GM12864 (cell line): ENCODE measurements at places on chromosomes 2 and 18.

GRCh38 chr2:48725696-48726494 lies 29.6 kb downstream of the LHCGR start:
- DNase-seq = no peak

DNA sequence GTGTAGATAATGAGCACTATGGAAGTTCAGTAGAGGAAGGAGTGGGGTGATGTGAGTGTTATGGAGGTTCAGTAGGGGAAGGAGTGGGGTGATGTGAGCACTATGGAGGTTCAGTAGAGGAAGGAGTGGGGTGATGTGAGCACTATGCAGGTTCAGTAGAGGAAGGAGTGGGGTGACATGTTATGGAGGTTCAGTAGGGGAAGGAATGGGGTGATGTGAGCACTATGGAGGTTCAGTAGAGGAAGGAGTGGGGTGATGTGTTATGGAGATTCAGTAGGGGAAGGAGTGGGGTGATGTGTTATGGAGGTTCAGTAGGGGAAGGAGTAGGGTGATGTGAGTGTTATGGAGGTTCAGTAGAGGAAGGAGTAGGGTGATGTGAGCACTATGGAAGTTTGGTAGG lies 116.3 kb upstream of the SMAD7 start:
- no peak for DNase-seq

DNA sequence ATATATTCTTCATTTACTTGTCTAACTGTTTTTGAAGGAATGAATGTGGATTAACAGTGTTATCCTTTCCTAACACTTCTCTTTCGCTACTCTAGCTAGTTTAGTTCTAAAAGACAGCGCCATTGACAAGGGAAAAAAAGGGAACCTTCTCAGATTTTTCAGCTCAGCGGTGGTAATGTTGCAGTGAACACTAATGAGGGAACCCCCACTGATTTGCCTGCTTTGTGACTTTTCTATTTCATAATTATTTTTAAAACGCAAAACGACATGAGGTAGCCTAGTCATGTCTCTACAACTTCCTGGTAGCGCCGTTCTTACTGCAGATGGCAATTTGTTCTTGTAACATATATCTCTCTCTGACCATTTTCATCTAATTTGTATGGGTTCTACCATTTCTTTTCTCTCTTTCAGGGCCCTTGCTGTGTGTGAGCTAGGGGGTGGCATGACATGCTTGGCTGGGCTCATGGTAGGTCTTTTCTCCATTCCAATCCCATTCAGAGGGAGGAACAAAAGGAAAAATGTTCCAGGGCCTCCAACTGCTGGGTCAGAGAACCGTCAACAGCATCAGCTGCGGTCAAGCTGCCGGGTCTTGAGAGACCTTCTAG lies 235.5 kb upstream of the SIX3 start:
- no peak for DNase-seq

GRCh38 chr2:226477221-226478108 lies 322.2 kb downstream of the IRS1 start:
- DNase-seq = no peak

- DNase-seq = no peak
Measured at GRCh38 chr2:232030229-232030628, 68.7 kb downstream of the DIS3L2 start.

DNA sequence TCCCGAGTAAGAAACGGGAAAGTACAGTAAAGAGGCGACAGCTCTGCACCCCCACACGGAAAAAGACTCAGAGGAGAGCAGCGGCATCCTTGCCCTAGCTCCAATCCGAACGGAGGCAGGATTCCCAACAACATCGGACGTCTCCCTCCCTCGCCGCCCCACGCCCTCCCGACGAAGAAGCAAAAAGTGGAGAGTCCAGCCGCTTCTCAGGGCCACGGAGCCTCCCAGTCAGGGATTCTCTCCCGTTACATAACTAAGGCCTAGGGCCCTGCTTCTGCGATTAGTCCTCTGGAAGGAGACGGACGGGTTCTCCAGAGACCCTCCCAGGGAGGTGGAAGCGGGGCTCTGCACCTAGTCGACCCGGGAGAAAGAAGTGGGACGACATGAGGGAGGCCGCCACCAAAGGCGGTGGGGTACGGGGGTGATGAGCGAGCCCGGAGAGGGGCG lies 587 bp downstream of the SUMO1 start:
- no peak for DNase-seq

DNA sequence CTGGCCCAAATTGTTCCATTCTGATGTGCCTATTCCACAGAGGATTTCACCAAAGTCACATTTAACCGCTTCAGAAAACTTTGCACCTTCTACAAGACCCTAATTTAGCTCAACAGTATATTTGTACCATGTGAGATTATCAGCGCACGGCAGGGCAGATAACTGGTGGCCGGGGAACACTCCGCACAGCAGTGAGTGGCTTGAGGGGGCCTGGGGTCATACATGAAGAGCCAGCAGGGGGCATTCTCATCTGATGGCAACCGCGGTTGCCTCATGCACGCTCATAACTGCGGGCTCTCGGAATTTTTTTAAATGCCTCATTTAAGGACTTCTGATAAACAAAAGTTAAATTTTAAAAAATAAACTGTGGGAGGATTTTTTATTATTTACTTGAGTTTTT lies 84.1 kb downstream of the BIN1 start:
- DNase-seq = no peak

- DNase-seq = no peak
Measured at GRCh38 chr2:143334837-143335236, 205.6 kb downstream of the ARHGAP15 start.

DNA sequence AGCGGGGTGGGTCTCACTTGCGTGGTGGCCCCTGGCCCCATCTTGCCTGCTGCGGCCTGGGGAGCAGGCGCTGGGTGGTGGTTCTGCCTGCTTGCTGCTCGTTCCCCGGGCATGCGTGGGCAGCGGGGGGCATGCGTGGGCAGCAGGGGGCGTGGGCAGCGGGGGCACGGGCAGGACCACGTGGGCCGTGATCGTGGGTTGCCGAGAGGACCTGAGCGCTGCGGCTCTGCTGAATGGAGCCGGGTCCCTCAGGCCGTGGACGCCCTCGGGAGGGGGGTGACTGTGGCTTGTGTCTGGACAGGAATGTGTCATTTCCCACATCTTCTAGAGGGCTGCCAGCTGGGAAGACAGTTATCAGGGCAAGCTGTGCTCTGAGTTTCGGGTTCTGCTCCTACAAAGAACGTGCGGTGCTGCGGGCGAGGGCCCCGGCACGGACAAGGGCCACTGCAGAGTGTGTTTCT lies 8.3 kb upstream of the GAL3ST2 start:
- DNase-seq = no peak

DNA sequence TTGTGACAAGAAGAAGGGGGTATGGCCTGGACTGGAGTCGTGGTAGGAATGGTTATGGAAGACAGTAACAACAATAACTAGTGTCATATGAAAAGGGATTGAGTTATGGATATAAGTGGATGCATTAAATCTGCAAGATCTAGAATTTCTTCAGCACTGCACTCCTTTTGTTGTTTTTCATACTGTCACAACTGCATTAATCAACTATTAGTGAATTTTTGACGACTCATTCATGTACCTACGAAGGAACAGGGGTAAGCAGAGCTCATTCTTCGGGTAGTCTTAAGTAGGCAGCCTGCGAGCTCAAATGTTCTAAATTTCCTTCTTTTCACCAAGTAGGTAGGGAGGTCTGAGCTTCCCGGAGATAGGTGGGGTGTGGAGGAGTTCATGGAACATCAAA lies 109.7 kb upstream of the UPP2 start:
- DNase-seq = no peak

GRCh38 chr2:28465148-28465885 lies 30.5 kb upstream of the PLB1 start:
- DNase-seq = no peak

GRCh38 chr2:153891051-153891450 lies 19.3 kb downstream of the GALNT13 start:
- no peak for DNase-seq

GRCh38 chr2:159609811-159610549 lies 6.4 kb downstream of the BAZ2B start:
- no peak for DNase-seq

- DNase-seq = no peak
Measured at GRCh38 chr2:8569332-8569930, 112.4 kb upstream of the ID2 start.

GRCh38 chr2:176126929-176127773 lies 2.4 kb upstream of the HOXD8 start:
- no peak for DNase-seq

DNA sequence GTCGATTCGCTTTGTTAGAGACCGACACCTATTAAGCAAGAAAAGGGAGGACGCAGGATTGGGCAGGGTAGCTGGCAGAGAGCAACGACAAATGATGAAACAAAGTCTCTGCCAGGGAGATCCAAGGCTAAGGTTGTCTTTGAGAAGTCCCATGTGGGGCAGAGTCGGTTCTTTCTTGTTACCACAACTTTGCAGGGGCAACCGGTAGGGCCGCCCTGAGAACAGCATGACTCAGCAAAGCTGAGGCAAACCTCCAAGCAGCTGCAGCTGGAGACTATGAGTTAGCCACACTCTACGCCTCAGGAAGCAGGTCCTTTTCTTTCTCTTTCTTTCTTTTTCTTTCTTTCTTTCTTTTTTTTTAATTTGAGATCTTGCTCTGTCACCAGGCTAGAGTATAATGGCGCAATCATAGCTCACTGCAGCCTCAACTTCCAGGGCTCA lies 452.3 kb upstream of the ID2 start:
- DNase-seq = peak; percentile 52

GRCh38 chr18:62852851-62853250 lies 137.5 kb downstream of the PHLPP1 start:
- DNase-seq = no peak

DNA sequence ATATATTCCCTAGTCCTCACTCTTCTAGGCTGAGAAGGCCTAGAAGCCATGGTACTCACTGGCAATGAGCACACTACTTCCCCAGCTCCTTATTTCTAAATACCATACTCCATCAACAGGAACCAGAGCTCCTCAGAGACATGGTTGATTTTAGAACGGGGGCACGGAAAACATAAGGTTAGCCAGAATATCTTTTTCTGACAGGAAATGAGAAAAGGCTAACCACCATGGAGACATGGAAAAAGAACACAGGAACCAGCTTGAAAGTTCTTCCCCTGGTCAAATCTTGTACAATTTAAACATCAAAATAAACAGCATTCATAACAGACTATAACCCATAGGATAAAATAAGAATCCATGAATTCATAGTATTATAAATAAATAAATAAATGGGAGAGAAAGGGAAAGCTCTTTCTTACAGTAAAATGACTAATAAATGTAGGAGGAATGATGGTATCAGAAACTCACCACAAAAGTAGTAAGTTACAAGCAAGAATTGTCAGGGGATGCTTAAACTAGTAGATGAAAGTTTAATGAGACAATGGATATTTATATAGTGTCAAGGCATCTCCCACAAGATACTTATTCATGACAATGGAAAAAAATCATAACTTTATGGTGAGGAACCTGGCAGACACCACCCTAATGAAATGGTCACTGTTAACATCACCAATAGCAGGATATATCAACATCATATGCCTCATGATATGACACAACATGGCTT lies 20.6 kb upstream of the GCC2 start:
- DNase-seq = no peak

- DNase-seq = no peak
Measured at GRCh38 chr2:35783723-35784122, 571.9 kb upstream of the CRIM1 start.

GRCh38 chr2:101806123-101806522 lies 108.6 kb downstream of the MAP4K4 start:
- no peak for DNase-seq

DNA sequence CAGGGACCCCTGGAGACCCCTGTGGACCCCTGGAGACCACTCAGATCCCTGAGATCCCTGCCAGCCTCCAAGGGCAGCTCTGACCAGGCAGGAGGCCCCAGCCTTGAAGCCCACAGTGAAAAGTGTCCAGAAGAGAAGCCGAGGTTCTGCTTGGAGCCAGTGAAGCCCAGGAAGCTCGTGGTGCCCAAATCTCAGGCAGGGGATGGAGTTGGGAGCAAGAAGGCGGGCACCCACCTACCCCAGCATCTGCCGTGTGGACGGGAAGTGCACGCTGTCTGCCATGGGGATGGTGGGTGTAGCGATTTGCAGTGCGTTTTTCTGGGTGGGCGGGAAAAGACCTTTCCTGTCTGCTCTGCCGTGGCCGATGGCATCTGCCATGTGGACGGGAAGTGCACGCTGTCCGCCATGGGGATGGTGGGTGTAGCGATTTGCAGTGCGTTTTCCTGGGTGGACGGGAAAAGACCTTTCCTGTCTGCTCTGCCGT lies 120.6 kb upstream of the CTDP1 start:
- DNase-seq = no peak

DNA sequence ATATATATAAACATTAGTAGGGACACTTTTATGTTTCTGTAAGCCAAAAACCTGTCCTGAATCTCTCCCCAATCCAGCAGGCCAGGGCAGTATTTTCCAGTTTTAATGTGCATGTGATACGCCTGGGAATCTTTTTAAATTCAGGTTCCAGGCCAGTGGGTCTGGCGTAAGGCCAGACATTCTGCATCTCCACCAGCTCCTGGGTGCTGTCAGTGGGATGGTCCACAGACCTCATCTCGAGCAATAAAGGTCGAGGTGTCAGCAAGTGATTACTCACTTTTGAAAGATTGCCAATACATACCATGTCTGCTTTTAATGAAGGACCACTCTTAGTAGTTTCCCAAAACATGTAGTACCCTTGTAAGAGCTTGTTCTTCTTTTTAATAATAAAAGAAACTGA lies 189.9 kb upstream of the SH3BP4 start:
- no peak for DNase-seq

DNA sequence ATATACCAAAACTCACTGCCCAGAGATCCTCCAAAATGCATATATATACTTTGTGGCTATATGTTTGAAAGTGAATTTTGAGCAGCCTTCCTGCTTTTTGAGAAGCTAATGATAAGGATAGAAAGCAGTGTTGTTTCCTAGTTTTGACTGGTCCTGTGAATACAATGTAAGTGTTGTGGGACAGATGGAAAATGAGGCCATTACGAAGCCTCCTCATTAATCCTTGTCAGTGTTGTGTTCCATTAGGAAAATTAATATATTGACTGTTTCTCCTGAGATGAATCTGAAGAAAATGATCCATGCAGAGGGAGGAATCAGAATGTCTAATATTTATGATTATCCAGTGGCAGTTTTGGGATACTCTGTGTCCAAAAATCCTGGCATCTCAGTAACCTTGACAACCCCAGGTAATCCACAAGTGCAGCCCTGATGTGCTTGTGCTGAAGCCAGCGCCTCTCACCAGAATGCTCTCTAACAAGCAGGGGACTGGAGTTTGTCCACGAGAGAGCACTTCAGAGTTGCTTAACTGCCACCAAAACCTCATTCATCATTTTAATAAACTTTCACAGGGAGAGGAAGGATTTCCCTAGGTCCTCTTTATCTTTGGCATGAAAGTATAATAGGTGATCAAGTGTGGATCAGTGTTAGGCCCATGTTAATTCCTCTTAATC lies 418.6 kb downstream of the CMPK2 start:
- no peak for DNase-seq

GRCh38 chr2:216905649-216906329 lies 45.9 kb upstream of the TNP1 start:
- DNase-seq = no peak
